ENCODE measurements at places on chromosomes 5 and 9. TPM values are rescaled to one million over a fixed set of nuclear protein-coding genes. Genes with fewer than 3 reads are reported as not detected.

The CYLC2 gene
- polyA plus RNA-seq, result not detected

The LCN15 gene
- polyA plus RNA-seq, result 0.22 TPM

The AK6 gene
- 47.9 TPM for polyA plus RNA-seq

The NTNG2 gene
- 0.44 TPM for polyA plus RNA-seq

The IFNB1 gene
- not detected for polyA plus RNA-seq

The GAS1 gene
- polyA plus RNA-seq, result 129 TPM

The FGF10 gene
- 3.4 TPM for polyA plus RNA-seq

The CCDC183 gene
- 3.3 TPM for polyA plus RNA-seq

The CBY3 gene
- 0.53 TPM for polyA plus RNA-seq

The OTP gene
- polyA plus RNA-seq, result not detected

The NNT gene
- 107 TPM for polyA plus RNA-seq

The IL9 gene
- not detected for polyA plus RNA-seq

The SPINK7 gene
- polyA plus RNA-seq, result not detected

The CTXN3 gene
- not detected for polyA plus RNA-seq

The GLRA1 gene
- 0.14 TPM for polyA plus RNA-seq

The EPB41L4A gene
- 10.5 TPM for polyA plus RNA-seq

The GDA gene
- polyA plus RNA-seq, result 0.42 TPM

The BTNL8 gene
- 0.10 TPM for polyA plus RNA-seq

The ARHGEF39 gene
- polyA plus RNA-seq, result 3.5 TPM

The GRM6 gene
- polyA plus RNA-seq, result 0.24 TPM

The NUTM2F gene
- not detected for polyA plus RNA-seq

The SNAPC4 gene
- polyA plus RNA-seq, result 5.7 TPM

The EQTN gene
- polyA plus RNA-seq, result not detected

The STARD4 gene
- polyA plus RNA-seq, result 8.5 TPM

The PHF24 gene
- 0.27 TPM for polyA plus RNA-seq

Measured in muscle of back (tissue), 13 donors.